RPMI7951 (cell line): ENCODE measurements at places on chromosomes 2 and 18.
A peak's percentile ranks its signal among the peaks of the same experiment; 100 is the strongest.

GRCh38 chr2:24083567-24084385 is 858 bp downstream of the TP53I3 start:
- DNase-seq = peak; percentile 89

GRCh38 chr18:60413944-60414547 is 41.5 kb upstream of the MC4R start:
- DNase-seq = no peak

DNA sequence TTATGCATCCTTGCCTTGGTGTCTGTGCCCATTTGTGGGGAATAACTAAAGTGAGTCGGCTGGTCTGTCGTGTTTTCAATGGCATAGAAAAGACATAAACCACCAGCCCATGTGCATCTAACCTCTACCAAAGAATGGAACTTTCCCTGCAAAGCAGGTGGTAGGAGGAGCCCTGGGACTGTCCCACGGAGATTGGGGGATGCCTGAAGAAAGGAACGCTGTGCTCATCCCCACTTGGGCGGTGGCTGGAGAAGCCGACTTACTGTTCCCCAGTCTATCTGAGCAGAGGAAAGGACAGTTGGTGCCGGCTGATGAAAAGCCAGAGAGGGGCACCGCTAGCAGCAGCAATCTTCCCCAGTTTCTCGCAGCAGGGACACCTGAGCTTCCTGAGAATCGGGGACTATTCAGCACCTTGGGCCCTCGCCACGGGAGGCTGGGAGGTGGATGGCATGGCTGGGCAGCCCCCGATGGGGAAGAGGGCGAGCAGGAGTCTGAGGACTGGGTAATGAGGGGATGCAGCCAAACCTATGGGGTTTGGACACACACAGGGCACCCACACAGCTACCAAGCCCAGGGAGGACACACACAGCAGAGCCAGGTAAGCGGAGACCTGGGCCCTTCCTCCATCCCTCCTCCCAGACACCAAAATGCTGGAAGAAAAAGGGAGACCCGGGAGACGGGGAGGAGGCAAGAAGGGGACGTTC is 53.7 kb upstream of the AGAP1 start:
- no peak for DNase-seq

DNA sequence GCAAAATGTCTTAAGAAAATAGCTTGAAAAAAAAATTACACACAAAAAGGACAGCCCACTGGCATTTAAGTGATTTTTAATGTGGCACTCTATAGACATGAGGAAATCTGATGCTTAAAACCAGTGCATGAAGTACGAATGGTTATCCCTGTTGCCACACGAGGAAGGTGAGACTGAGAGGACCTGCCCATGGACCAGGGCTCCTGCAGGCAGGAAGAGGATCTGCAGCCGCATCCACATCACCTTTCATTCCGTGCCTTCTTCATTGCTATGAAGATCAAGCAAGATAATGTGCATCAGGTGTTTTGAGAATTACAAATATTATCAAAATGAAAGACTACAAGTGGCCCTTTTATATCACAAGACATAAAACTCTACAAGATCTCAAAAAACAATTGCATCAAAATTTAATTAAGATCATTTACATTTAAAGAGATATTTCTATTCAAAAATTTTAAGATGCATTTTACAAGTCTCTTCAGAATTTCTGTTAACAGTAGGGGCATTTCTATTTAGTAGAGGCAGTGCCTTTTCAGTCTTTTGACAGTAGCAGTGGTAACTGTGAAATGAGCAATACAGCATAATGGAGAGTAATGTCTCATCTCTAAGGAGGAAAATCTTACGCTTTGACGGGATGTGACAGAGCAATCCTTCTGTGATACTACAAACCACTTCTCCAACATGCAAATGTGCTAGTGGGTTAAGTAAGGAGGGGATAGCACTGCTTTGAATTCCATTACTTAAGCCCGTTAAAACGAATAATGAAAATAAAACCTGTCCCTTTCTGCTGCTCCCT is 83.4 kb downstream of the SLC5A7 start:
- DNase-seq = no peak

GRCh38 chr2:18626958-18627650 is 37.7 kb upstream of the NT5C1B start:
- DNase-seq = no peak

DNA sequence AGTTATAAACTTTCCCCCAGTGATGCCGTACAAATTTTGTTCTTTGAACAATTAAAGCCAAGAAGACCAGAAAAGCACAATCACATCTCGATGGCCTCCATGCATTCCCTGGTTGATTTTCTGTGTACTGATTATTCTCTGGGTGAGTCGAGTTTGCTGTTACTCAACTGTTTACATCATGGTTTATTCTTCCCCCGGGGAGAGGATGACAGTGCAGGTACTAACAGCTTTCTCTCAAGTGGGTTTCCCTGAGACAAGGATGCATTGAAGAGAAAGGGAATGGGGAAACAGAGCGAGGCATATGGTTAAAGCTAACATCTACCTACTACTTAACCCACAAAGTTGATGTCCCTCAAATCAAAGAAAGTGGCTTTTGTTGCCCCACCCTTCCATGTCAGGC is 410.8 kb upstream of the FANCL start:
- no peak for DNase-seq
